Activated T-helper 17 cell treated with anti-CD3 and anti-CD28 coated beads, Interleukin-2, amount 50 U/mL, for 72 hours (primary cell): ENCODE measurements at places on chromosomes 1 and 21. TPM values are rescaled to one million over a fixed set of nuclear protein-coding genes. Genes with fewer than 3 reads are reported as not detected.

CD5L gene
- total RNA-seq: not detected

DNA sequence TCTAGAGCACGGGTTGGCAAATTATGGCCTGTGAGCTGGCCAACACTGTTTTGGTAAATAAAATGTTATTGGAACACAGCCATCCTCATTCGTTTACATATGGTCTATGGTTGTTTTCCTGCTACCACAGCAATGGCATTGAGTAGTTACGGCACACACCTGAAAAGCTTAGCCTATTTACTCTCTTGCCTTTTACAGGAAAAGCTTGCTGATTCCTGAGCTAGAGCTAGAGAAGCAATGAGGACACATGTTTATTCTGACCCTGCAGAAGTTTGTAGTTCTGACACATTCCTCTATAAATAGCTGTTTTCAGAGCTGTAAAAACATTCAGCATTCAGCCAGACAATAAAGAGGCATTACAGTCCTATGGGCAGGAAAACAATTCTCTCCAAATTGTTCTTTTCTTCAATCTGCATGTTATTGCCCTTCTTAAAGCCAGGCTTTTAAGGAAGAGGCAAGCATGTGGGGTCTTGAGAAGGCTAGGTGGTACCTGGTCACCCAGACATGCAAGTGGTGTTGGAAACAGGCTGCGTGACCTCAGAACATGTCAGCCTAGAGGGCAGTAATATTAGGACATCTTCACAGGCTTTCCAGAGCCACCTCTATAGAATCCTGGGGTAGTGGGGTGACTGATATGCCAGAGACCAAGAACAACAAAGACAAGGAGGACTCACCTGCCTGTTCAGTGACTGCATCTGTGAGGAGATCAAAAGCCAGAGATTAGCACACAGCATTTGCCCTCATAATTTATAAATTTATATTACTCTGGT is 1.6 kb downstream of the FCRL2 start:
- ATAC-seq: no peak

DNA sequence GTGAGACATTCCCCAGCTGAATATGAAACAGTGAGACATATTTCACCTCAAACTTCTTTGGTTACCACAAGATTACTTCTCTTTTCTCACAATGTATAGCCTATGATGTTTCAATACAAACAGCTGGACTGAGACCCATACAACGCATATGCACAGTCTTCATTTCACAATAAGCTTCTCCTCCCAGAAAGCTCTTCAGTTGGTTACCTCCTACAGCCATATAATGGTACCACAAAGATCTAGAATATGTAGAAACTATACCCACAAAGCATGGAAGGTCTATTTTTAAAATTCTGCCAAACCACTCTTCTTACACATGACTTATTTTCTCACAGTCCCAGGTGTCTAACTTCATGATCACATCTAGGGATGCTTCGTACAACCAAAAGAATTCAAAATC is 70.8 kb downstream of the JAK1 start:
- ATAC-seq: peak; percentile 71

GRCh38 chr1:150798525-150798924 is 9.5 kb downstream of the CTSK start:
- no peak for ATAC-seq

EPHA2 gene
- total RNA-seq: not detected
